Stimulated activated CD8-positive, alpha-beta memory T cell treated with anti-CD3 and anti-CD28 coated beads, Interleukin-15, amount 100 ng/mL, for 4 hours (primary cell): ENCODE measurements at places on chromosomes 1 and 21.

GRCh38 chr1:200901350-200901749, 6.7 kb downstream of the INAVA start:
- no peak for DNase-seq

DNA sequence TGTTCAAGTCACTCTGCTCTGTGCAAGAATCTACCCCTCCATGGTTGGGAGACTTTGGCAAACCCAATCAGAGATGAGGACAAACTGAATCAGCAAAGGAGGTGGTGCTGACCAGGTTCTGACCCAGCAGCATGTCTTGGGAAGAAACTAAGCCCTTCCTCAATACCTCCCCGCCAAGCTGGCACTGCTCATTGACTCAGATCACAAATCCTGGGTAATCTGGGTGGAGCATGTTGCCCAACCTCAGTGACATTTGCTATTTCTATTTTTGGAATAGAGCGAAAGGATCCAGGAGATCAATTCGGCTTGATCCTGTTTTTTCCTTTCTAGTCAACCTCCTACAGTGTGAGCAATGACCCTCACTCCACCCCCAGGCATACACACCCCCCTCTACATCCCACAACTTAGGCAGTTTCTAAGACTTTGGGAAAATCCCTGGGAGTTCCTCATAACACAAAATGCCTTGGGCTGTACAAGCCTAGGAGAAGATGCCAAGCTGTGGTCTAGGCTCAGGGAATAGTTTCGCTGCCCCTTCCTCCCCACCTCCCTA, 166.8 kb upstream of the KCNJ6 start:
- DNase-seq, result no peak

- no peak for DNase-seq
Observed at GRCh38 chr21:33840771-33841170, 74.8 kb downstream of the ATP5PO start.

DNA sequence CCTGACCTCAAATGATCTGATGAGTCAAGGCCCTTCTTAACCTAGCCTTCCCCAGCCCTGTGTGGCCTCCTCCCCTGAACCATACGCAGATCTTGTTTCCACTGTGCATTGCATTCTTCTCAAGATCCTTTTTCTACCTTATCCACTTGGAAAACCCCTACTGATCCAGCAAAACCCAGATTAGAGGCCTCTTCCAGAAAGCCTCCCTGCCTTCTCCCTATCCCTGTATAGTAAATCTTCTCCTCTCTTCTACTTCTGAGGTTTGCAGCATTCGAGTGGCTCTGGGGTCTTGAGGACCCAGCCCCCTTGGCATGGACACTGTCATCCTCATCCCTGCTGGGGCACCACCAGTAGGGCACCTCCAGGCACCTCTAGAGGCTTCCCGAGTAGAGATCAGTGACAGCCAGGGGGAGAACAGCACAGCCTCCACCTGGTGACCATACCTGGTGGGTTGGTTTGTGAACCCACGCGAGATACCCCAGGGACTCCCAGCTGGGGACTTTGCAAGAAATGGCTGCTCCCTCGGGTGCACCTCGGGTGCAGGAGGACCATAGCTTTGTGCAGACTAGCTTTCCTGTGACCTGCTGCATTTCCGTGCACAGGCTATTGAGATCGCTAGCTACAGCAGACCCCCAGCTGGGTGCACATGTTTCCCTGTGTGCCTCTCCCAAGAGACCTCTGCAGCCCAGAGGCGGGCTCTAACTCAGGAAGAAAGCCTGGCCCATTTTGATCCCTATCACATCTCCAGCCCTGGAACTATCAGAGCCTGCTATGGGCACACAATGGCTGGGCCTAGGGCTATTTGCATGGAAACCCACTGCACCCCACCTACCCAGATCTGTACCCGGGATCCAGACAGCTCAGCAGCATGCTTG, 34.2 kb downstream of the MATN1 start:
- no peak for DNase-seq

DNA sequence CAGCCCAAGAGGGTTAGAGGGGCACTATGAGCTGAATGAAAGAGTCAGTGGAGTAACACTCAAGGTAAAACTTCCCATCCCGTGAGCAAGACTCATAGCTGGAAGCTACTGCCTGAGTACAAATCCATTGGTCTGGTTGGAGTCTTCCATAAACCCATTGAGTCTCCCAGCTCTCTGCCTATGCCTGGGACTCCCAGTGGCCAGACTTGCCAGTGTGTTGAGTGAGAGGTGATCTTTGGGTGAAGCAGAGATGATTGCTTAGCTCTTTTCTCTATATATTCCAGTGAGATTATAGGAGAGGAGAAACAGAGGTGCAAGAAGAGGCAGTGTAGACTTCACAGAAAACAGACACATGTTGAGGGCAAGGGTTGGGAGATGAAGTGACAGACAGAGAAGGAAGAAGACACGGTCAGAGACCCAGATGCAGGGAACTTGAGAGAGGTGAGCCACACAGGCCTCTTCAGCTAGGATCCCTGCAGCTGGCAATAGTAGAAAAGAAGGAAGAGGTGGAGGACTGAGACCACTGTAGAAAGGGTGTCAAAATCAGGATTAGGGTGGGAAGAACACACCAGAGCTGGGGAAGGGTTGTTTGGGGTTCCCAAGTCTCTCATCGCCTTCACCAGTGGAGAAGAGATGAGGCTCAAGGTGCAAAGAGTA, 3.7 kb downstream of the FOXD2 start:
- DNase-seq, result no peak

- DNase-seq, result no peak
Observed at GRCh38 chr1:221688488-221688843, 53.4 kb downstream of the DUSP10 start.

- DNase-seq, result peak; percentile 81
Observed at GRCh38 chr1:77683160-77684148, 996 bp upstream of the ZZZ3 start.

DNA sequence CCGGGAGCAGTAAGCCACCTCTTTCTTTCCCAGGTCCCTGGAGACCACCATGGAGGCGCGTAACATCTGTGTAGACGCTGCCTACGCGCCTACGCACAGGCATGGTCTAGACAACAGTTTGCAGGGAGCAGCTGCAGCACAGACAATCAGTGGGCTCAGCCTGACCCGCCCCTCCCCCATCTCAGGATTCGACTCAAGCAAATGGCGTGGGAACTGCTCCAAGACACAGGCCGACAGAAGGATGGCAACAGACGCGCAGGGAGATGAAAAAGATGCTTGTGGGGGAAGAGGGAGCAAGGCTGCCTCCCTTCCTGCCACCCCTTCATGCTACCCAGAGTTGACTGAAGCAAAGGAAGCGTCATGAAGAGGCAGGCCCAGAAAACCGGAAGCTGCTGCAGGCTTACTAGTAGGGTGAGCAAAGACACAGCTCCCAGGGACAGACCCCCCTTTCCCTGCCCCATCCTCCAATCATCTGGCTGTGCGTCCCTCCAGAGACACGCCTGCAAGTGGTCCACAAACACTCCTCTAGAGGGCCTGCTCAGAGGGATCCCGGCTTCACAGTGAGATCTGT, 19.5 kb downstream of the STK40 start:
- no peak for DNase-seq

GRCh38 chr21:45328198-45329091, 40.8 kb upstream of the POFUT2 start:
- DNase-seq, result no peak

DNA sequence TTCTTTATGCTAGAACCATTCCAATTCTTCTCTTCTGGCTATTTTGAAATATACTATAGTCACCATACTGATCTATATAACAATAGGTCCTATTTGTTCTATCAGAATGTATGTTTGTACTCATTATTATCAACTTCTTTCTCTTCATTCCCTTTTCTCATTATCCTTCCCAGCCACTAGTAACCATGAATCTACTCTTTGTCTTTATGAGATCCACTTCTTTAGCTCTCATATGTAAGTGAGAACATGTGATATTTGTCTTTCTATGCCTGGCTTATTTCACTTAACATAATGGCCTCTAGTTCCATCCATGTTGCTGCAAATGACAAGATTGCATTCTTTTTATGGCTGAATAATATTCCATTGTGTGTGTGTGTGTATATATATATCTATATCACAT, 31.7 kb upstream of the RC3H1 start:
- DNase-seq, result no peak

GRCh38 chr1:10667861-10668761, 128.3 kb downstream of the CASZ1 start:
- DNase-seq, result no peak

DNA sequence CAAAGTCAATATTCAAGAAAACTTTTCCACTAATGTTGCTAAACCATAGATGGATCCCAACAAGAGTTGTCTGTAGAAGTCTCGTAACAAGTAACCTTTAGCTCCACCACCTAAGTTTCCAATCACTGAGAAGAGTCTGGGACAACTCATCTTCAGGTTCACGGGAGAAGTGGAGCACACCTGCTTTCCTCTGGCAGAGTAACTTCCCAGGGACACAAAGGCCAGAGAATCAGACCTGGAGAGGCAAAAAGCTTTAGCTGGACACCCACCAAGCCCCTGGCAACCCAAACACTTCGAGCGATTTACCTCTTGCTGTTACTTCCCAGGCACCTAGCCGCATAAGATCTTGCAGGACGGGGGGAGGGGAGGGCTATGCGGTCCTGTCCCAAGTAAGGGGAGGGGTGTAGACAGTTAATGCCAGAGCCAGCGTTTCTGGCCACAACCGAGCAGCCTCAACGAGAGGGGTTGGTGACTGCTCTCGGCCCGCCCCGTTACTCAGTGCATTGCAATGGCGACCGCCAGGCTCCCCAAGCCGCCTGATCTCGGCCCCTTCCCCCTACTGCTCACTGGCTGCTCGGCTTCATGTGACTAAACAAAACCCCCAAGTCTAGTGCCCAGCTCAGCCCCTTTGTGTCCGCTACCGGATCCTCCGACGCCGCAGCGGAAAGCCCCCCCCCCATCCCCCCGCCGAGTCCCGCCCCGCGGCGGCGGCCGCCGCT, 709 bp downstream of the ZNF644 start:
- peak; percentile 32 for DNase-seq

DNA sequence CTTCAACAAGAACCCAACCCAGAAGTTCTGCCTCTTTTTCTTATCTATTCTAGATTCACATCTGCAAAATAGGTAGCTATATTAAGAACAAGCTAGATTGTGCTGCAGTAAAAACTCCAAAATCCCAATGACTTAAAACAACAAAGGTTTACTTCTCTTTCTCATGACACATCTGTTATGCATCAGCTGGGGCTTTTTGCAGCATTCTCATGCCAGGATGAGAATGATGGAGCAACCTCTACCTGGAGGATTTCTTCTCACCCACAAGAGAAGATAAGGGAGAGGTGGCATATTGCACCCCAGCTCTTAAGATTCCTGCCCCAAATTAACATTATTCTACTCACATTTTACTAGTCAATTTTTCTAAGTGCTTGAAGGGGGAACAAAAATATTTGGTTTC, 152.3 kb upstream of the SPAG17 start:
- no peak for DNase-seq

GRCh38 chr1:50981741-50982140, 11.7 kb downstream of the CDKN2C start:
- DNase-seq, result no peak

DNA sequence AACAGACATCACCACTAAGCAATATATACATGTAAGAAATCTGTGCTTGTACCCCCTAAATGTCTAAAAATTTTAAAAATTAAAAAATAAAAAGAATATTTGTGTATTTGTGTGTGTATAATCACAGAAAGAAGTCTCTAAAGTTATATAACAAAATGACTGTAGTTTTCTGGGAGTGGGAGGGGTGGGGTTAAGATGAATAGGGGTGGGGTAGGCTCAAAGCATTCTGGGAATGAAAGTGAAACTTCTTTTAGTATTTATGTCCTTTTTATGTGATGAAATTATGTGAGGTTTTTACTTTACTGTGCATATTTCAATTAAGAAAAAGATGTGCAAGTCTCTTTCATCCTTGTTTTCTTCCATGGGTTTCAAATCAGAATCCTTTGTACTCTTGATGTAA, 65.3 kb downstream of the FASLG start:
- no peak for DNase-seq

GRCh38 chr1:109906160-109906838, 4.3 kb upstream of the CSF1 start:
- DNase-seq, result no peak

GRCh38 chr1:40853113-40853884, 8.9 kb downstream of the CITED4 start:
- DNase-seq, result no peak

DNA sequence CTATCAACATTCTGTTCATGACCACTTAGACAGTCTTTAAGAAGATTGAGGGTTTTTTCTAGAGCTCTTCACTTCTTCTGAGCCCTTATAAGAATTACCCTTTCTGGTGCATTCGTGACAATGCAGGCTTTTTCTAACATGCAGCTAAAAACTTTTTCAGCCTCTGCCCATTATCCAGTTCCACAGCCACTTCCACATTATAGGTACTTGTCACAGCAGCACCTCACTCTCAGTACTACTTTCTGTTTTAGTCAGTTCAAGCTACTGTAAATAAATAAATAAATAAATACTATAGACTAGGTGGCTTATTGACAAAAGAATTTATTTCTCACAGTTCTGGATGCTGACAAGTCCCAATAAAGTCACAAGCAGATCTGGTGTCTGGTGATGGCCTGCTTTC, 284.4 kb upstream of the PKN2 start:
- no peak for DNase-seq

- DNase-seq, result no peak
Observed at GRCh38 chr1:67630438-67631045, 54.5 kb upstream of the GADD45A start.

DNA sequence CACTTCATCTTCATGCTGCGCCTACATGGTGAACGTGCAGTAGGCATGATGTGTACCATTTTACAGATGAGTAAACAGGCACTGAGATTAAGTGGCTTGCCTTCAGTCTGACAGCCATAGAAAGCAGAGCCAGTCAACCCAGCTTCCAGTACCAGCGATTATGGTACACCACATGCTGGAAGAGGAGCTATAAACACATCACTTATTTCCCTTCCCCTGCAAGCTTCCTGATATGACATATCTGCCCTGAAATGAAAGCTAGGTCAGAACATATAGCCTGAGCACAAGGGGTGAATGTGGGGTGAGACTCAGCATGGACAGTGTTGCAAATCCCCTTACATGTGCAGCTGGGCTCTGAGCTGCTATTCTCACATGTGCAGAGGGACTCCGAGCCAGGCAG, 33.8 kb upstream of the IL20 start:
- DNase-seq, result no peak

GRCh38 chr1:15459771-15460707, 3.5 kb downstream of the CELA2A start:
- DNase-seq, result no peak

DNA sequence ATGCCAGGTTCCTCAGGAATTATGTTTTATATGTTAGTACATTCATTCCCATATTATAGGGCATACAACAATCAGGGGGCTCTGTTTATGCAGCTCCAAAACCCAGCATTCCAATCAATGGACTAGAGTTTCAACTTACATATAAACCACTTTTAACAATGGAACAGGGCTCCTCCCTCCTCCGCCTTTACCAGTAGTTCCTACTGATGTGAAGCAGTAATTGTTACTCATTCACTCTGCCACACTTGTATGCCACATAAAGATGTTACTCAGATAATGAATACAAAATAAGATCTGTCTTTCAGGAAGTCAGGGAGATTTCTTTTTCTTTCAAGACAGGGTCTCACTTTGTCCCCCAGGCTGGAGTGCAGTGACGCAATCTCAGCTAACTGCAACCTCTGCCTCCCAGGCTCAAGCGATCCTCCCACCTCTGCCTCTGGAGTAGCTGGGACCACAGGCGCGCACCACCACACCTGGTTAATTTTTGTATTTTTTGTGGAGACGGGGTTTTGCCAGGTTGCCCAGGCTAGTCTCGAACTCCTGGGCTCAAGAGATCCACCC, 17.1 kb downstream of the ZNF281 start:
- DNase-seq, result no peak
